KG1 (cell line): ENCODE measurements at places on chromosomes 2 and 18.

DNA sequence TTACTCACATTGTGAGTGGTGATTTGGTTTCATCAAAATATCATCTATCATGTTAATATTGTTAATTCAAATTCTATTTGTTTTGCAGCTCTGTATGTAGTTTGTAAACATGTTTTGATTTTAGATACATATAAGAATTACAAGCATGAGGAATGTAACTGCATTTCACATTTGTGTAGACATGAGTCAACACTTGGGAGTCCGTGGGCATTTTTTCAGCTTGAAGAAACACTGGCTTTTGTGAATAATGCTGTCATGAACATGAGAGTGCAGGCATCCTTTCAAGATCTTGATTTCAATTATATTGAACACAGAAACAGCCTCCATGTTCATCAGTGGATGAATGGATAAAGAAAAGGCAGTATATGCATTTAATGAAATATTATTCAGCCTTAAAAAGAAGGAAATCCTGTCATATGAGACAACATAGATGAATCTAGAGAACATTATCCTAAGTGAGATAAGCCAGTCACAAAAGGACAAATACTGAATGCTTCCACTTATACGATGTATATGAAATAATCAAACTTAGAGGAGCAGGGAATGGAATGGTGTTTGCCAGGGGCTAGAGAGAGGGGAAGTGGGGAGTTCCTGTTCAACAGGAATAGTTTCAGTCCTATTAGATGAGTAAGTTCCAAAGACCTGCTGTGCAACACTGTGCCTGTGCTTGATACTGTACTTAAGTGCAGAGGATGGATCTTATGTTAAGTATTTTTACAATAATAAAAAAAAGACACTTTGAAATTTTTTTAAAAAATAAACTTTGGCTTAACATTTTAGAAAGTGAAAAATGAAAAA, 194.9 kb downstream of the LRATD1 start:
- no peak for DNase-seq

DNA sequence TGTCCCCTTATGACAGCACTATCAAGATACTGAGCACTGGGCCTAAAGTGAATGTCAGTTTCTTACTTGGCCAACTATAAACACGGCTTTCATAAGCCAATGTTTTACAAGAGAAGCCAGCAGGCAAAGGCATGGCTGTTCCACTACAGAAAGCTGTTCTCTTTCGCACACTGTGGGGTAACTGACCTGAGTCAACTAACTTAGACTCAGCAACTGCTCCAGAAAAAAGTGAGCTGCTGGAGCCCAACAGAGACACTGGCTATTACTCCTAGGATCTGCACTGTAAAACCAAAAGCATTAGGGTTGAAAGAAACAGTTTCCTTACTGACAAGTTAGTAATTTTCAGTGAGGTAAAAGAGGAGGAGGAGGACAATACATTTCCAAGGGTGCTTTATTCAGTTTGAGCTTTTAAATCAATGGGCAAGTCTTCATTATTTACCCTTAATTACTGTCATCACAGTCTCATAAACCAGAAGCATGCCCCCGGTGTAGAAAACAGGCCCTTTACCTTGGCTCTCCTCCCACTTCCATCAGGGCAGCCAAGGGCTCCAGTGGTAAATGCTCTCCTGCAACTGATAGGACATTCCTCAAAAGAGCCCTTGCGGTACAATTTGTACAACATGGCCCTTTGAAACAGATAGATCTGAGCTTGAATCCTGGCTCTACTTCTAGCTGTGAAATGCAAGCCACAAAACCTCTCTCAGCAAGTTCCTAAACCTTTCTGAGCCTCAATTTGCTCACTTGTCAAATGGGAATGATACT, 275.7 kb downstream of the PDE11A start:
- DNase-seq: no peak

GRCh38 chr2:168652997-168653921, 149.2 kb upstream of the NOSTRIN start:
- DNase-seq: no peak

- no peak for DNase-seq
Observed at GRCh38 chr18:62617793-62618591, 95.2 kb downstream of the ZCCHC2 start.

DNA sequence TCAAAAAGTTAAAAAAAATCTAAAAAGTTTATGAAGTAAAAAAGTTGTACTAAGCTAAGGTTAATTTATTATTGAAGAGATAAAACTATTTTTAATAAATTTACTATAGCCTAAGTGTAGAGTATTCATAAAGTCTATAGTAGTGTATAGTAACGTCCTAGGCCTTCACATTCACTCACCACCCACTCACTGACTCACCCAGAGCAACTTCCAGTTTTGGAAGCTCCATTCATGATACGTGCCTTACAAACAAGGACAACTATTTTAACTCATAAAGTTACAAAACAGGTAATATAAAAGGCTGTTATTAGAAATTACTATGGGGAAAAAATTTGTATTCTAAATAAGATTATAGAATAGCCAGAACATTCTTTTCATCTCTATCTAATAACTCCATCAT, 158.9 kb upstream of the FN1 start:
- DNase-seq: no peak

DNA sequence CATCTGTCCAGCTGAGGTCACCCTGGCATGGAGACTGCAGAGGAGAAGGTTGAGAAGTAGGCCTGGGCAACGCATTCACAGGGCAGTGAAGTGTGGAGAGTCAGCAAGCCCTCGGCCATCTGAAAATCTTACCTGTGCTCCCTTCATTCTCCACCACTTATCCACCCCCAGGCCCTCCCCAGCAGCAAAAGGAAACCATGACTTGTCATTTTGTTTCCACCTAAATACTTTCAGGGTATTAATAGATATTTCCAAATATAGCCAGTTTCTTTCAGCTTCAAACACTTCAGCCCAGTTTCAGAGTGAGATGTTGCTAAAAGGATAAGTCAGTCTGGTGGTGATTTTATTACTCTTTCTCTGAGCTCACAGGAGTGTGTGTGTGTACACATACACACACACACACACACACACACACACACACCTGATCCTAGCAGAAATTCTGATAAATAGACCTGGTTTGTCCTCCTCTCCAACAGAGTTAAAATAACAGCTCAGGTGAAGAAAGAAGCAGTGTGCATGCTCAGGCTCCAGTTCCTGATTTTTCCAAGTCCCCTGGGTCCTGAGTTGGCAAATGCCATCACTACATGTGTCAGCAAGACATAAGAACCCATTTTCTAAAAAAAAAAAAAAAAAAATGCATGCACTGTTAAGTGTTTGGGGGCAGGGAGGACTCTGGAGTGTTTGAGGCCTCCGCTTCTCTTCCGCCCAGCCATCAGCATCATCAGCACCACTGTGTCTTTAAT, 82.8 kb downstream of the LOXHD1 start:
- DNase-seq: no peak

DNA sequence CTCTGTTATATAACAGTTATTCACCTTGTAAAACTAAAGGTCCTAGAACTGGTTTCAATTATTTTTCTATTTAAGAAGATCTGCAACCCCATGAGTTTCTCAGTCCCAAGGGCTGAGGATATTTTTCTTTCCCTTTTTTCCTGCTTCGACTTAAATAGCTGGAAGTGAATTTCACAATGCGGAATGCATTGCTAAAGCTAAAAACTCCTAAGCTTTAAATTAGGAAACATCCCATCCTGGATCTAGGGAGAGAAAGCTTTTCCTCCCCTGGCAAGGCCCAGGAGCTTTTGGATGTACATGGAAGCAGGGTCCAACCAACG, 1.4 kb downstream of the RFX8 start:
- no peak for DNase-seq

GRCh38 chr2:241810307-241811200, 1.6 kb downstream of the NEU4 start:
- no peak for DNase-seq

DNA sequence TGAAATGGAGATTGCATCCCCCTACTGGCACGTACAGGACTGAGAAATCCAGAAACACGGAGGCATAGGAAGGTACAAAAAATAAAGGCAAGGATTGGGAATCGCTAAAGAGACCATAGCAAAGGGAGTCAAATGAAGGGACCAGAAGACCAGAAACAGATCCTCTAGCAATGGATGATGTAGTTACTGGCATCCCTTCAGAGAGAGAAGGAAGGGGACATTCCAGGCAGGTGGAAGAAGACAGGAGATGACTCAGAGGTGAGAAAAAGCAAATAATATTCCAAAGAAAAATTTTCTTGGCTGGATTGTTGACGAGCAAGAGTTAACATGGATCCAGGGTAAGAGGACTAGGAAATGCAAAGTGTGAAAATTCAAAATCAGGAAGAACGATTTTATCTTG, 78.4 kb upstream of the FZD7 start:
- DNase-seq: no peak

GRCh38 chr2:158795195-158795924, at the start of gene DAPL1:
Gene DAPL1 (plus strand): TSS chr2:158795317. CDS start chr2:158795373, 56 bp downstream.
- no peak for DNase-seq

- DNase-seq: no peak
Observed at GRCh38 chr2:178990533-178991241, 59.2 kb downstream of the CCDC141 start.

- no peak for DNase-seq
Observed at GRCh38 chr18:77082316-77082955, 50.1 kb downstream of the MBP start.

- DNase-seq: no peak
Observed at GRCh38 chr2:223459328-223459939, 142.7 kb downstream of the SCG2 start.

- DNase-seq: no peak
Observed at GRCh38 chr2:95530734-95531133, 46.2 kb upstream of the TRIM43B start.

GRCh38 chr2:45394216-45394615, 216.9 kb downstream of the SRBD1 start:
- no peak for DNase-seq

DNA sequence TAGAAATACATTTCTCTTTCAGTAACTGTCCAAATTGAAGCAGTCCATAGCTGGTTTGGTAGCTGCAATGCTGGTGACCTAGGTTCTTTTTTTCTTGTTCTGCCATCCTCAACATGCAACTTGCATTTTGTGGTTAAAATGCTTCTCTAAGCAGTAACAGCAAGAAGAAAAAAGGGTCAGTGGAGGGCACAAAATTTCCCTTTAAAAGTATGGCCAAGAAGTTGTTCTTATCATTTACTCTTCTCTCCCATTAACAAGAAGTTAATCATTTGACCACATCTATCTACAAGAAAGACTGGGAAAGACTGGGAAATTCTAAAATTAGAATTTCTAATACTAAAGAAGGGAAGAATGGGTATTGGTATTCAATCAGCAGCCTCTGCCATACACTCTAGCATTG, 569.9 kb downstream of the CPS1 start:
- DNase-seq: no peak

DNA sequence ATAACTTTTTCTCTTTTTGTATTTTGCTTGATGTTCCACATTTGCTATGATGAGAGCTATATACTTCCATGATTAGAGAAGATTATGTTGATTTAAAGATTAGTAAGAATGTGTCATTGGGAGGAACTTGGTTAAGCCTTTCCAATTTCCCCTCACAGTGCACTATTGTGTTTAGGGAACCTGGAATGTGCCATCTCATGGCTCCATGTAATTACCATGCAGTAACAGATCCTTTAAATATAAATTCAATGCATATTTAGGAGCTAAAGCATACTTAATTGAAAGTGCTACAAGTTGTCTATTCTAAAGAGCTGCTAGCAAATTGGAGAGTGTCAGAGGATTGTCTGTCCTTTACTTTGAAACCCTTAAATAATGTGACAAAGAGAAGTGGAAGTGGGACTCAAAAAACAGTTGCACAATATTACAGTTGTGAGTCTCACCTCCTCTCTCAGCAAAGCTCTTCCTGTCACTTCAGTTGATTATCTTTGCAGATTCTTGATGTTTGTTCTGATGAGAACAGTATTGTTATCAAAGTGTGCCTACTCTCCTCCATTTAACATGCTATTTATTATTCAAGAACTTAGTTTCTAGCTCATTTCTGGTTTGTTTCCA, 1162.7 kb upstream of the ZEB2 start:
- DNase-seq: no peak

GRCh38 chr2:219645631-219646527, 18.4 kb downstream of the SLC4A3 start:
- DNase-seq: no peak

DNA sequence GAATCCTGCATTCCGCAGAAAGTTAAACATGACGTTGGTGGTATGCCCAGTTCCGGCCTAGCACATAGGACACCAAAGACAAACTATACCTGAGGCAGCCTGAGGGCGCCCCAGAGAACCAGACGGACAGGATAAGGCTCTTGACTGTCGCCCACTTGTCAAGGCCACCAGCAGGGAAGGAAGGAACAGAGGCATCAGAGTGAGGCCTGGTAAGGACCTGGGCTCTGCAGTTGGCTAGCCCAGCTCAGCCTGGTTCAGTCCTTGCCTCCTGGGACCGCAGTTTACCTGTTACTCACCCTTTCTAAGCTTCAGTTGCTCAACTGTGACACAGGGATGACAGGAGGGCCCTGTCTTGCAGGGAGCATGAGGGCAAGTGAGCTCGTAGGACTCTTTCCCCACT, 82.1 kb downstream of the ACTR2 start:
- DNase-seq: no peak

DNA sequence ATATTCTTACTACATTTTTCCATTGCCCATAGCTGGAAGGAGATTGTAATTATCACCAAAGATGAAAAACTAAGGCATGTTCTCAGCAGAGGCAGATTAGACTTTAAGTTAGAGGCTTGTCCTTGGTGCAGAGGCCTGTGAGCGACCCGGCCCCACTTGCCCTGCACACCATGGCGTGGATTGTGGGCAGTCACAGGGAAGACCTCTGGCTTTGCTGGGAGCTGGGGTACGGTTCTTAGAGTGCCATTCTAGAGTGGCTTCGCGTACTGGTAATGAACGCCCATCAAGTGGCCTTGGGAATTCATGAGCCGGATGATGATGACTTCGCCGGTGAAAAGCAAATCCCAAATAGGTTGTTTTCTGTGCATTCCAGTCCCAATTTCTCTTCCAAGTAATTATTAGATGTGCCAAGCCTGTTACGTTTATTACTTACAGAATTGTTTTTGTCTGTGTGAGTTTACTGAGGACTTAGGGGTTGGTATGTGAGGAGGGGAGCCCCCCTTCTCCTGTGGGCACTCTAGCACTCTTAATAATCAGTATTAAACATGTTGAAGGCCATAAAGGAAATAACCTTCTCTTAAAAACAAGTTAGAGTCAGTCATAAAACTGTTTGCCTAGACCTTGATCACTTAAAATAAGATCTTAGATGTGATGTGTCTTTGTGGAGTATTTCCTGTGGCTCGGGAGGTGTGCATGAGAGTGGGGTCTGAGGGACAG, 90.6 kb downstream of the LDLRAD4 start:
- DNase-seq: no peak

DNA sequence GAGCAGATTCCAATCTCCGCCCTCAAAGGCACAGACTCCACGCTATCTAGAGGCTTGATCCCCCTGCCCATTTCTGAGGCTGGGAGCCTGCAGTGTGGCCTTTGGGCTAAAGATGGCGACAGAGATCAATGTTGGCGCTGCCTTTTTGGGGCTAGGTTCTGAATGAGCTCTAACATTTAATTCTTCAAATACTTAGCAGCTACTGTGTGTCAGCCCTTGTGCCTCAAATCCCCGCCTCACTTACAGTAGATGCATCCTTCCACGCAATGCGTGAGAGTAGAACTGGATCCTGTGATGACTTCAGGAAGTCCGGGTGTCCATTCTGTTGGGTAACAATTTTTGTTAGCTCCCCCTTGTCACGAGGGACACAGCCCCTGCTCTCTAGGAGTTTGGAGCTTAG, 12.4 kb downstream of the IL1F10 start:
- peak; percentile 38 for DNase-seq
